ENCODE measurements at places on chromosomes 1 and 21. TPM values are rescaled to one million over a fixed set of nuclear protein-coding genes. Genes with fewer than 3 reads are reported as not detected.

DNA sequence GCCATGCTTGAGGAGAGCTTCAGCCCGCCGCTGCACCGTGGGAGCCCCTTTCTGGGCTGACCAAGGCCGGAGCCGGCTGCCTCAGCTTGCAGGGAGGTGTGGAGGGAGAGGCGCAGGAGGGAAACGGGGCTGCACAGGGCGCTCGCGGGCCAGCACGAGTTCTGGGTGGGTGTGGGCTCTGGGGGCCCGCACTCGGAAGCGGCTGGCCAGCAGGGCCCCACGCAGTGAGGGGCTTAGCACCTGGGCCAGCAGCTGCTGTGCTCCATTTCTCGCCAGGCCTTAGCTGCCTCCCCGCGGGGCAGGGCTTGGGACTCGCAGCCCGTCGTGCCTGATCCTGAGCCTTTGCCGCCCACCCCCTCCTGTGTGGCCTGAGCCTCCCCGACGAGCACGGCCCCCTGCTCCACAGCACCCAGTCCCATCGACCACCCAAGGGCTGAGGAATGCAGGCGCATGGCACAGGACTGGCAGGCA lies 1554.0 kb downstream of the KCNT2 start:
- DNase-seq, result no peak

- DNase-seq, result no peak
These were observed 47.5 kb downstream of the CBS start for GRCh38 chr21:43027846-43028731.

DNA sequence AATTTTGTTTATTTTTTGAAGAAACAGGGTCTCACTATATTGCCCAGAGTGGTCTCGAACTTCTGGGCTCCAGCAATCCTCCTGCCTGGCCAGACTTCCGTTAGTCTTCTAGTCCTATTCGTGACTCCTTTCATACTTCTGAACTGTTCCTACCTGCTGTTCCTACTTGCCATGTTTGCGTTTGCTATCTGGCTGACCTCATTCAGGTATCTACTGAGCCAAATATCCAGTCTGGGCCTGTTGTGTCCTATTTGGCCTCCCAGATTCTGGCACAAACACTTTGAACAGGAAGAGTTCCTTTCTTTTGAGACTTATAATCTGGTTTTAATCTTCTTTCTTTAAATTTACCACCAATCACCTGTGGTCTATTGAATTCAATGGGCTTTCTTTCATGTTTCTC lies 6.9 kb upstream of the NR1I3 start:
- no peak for DNase-seq

Gene FCRL5
- total RNA-seq, result not detected

Gene KRTAP13-2
- total RNA-seq, result not detected

Gene CD48
- total RNA-seq, result not detected

Gene CCDC185
- 0.17 TPM for total RNA-seq

Measured in Calu3 (cell line).